Hematopoietic multipotent progenitor cell (in vitro differentiated cells): ENCODE measurements at places on chromosomes 1 and 21.

DNA sequence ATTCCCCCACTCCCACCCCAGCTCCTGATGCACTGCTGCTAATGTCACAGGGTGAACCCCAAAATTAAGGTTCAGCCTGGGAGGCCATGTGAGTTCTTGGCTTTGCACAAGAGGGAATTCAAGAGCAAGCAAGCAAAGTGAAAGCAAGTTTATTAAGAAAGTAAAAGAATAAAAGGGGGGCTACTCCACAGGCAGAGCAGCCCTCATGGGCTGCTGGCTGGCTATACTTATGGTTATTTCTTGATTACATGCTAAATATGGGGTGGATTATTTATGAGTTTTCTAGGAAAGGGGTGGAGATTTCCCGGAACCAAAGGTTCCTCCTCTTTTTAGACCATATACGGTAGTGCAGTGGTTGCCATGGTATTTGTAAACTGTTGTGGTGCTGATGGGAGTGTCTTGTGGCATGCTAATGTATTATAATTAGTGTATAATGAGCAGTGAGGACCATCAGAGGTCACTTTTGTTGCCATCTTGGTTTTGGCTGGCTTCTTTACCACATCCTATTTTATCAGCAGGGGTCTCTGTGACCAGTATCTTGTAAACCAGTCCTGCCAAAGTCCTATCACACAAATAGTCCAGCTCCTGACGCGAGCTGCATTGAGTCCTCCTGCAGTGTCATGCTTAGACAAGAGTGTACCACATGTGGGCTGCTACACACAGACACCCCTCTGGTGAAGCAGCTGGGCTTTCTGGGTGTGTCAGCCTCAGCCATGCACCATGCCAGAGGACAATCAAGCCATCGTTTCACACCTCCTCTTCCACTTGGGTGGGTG is 46.4 kb upstream of the CSF1 start:
- peak; percentile 83 for DNase-seq

DNA sequence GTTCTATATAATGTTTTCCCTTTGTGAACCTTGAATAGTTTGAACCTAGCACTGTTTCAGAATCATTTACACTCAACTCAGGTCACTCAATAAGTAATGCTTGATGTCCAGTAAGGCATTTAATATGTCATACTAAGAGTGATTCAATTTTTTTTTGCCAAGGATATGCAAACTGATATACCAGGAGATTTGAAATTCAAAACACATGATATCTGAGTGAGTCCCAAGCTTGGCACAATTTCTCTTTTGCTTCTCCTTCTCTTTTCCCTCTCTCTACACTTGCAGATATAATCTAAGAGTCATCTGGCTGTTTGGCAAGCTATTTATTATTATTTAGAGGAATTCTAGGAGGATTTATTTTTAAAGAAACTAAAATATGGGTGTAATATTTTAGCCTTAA is 61.6 kb upstream of the SPAG17 start:
- no peak for DNase-seq

DNA sequence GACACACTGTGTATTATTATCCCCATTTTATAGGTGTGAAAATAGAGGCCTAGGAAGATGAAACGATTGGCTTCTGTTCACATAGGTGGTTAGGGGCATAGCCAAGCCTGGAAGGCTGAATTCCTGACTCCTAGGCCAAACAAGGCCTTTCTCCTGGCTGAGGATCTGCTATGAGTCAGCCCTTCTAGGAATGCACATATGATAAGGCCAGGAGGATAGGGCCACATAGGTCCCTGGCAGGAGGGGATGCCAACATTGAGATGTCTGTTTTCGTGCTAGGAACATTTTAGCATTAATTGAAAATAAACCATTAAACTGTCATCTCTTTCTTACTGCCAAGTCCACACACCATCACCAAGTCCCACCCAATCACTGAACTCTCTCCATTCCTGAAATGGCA is 9.2 kb downstream of the CSMD2 start:
- no peak for DNase-seq

DNA sequence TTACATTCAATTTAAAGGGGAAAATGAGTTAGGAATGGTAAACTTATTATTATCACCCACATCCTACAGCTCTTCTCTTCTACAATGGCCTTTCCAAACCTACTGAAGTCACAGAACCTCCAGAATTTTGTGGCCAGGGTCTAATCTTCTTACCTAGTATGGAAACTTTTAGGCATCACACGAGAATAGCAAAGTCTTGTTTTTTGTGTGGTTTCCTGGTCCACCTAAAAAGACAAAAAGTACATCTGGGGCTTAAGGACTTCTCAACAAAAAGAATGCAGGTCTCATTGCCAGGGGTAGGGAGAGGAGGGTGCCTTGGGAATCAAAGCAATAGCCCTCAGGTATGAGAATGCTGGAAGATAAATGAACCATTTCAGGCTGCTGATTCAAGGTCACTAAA is 345.3 kb downstream of the LMX1A start:
- DNase-seq = no peak

GRCh38 chr1:72911656-72912055 is 629.3 kb upstream of the NEGR1 start:
- DNase-seq = no peak

GRCh38 chr21:37153196-37153934 is 80.3 kb downstream of the TTC3 start:
- no peak for DNase-seq

DNA sequence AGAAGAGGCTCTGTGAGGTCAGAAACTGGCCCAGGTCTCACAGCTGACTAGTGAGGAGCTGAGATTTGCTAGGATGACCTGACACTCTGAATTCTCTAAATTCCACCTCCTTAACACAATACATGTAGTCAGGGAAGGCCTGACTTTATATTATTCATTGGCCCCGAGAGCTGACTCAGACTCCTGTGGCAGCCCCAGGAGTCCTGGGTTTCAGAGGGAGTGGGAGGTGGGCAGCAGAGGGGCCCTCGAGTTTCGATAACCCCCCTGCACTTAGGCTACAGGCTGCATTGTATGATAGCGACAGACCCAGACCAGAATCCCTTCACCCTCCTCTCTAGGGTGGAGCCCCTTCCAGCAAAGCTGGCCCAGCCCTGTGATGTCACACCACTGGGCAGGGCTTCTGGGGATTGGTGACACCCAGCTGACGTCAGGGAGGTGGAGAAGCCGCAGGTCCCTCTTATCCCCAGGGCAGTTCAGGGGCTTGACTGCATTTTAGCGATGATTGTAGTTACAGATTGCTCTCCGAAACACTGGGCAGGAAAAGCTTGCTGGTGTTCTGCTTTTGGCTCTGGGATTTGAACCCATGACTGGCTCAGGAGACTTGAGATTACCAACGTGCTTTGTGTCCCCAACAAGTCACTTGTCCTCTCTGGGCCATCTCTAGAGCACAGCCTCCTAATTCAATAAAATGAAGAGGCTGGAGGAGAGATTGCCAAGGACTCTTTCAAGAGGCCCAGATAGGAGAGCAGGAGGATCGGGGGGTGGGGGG is 17.0 kb upstream of the GPR37L1 start:
- no peak for DNase-seq

DNA sequence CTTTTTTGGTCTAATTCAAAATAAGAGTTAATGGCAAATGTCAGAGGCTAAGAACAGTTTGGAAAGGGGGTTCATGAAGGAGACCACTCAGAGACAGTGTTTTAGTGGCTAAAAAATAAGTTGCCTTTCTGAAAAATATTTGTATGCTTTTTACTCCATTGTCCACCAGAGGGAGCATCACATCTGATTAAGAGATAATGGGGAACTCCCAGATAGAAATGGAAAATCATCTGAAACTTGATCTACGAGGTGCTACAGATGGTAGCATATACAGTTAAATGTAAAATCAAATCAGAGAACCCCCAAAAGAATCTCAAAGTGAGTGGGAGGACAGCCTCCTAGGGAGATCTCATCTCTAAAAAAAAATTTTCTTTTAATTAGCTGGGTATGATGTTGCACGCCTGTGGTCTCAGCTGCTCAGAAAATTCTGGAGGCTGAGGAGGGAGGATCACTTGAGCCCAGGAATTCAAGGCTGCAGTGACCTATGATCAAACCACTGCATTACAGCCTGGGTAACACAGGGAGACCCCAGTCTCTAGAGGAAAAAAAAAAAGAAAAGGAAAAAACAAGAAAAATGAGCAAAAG is 9.7 kb downstream of the SMYD3 start:
- peak; percentile 34 for DNase-seq

GRCh38 chr1:206030714-206031113 is 7.0 kb upstream of the CTSE start:
- DNase-seq = peak; percentile 14
